Stimulated activated CD8-positive, alpha-beta memory T cell treated with anti-CD3 and anti-CD28 coated beads, Interleukin-7, amount 100 ng/mL, for 1 hour (primary cell): ENCODE measurements at places on chromosomes 7 and 10.

- DNase-seq = no peak
Measured at GRCh38 chr7:93150200-93150835, 2.1 kb upstream of the SAMD9L start.

- no peak for DNase-seq
Measured at GRCh38 chr7:129434675-129435318, 565 bp downstream of the STRIP2 start.

DNA sequence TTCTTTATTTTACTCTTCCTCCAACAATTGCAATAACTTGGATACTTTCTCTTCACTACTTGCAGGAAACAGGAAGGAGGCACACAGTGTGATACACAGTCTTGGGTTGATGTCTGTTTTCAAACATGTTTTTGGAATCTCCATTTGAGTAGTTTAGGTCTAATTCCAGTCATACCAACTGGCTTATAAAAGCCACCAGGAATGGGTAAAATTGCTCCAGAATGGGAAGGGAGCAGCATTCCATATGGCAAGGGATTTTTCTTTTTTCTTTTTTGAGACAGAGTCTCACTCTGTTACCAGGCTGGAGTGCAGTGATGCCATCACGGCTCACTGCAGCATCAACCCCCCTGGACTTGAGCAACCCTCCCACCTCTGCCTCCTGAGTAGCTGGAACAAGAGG lies 545.1 kb upstream of the GALNT17 start:
- no peak for DNase-seq

GRCh38 chr10:94208315-94208714 lies 154.4 kb downstream of the NOC3L start:
- no peak for DNase-seq
